EH (cell line): ENCODE measurements at places on chromosomes 4 and X.
A peak's percentile ranks its signal among the peaks of the same experiment; 100 is the strongest.

- DNase-seq: no peak
Measured at GRCh38 chr4:36884151-36884550, 360.4 kb upstream of the NWD2 start.

GRCh38 chr4:19194672-19195071, 1057.0 kb upstream of the SLIT2 start:
- DNase-seq: no peak

- peak; percentile 96 for DNase-seq
Measured at GRCh38 chr4:168856312-168856711, 153.7 kb downstream of the CBR4 start.

- DNase-seq: peak; percentile 32
Measured at GRCh38 chr4:10639664-10640063, 44.9 kb downstream of the CLNK start.

DNA sequence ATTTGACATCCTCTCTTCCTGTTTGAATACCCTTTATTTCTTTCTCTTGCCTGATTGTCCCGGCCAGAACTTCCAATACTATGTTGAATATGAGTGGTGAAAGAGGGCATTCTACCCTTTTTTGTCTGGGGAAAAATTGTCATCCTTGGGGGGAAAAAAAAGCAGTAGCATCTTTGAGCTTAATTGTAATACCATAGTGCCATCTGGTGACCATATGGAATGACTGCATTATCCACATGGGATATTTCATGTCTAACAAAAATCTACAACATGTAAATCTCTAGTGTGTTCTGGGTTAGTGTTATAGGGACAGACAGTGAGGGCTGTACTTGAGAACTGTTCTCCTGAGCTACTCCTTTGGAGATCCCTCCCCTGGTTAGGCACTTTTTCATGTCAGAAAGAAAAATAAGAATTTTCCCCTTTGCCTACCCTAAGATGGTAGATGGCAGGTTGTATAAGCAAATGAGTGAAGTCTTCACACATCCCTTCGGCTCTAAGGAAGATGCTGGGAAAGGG, 26.0 kb downstream of the CAPN6 start:
- DNase-seq: peak; percentile 3

- DNase-seq: no peak
Measured at GRCh38 chr4:61044837-61045236, 155.3 kb upstream of the ADGRL3 start.

DNA sequence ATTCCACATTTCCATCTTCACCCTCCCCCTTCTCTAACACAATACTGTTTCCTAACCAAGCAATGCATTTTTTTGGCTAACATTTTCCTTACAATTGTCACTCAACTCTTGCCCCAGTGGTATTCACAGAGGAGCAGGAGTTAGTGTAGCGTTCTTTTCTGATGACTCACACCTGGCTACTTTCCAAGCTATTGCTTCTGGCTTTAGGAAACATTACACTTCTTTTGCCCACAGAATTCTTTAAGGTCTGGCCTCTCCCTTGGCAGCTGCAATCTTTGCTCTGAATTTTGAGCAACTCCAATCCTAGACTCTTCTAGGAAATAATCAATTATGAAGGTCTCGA, 27.5 kb upstream of the PDGFC start:
- DNase-seq: peak; percentile 99

DNA sequence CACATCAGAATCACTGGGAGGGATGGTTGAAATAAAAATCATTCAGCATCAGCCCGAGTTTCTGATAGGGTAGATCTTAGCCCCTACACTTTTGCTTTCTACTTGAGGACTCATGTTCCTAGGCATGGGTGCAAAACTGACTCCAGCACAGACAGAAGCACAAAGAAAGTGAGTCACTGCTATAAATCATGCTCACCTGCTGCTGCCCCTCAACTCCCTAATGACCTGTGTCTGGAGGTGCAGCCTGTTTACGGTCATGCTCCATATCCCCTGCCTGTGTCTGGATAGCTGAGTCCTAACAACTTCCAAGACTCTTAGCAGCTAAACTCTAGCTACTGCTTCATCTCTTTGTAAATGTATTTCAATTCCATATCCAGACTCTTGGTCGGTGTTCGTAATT, 57.8 kb downstream of the ADGRA3 start:
- no peak for DNase-seq

GRCh38 chr4:16544869-16545268, 318.6 kb upstream of the TAPT1 start:
- no peak for DNase-seq

- DNase-seq: peak; percentile 90
Measured at GRCh38 chrX:31227250-31227649, 155.4 kb upstream of the FTHL17 start.

- DNase-seq: no peak
Measured at GRCh38 chr4:24604558-24605214, 20.3 kb upstream of the DHX15 start.

- no peak for DNase-seq
Measured at GRCh38 chr4:10879411-10880110, 195.0 kb upstream of the CLNK start.

- DNase-seq: peak; percentile 95
Measured at GRCh38 chr4:77695774-77696173, 90.2 kb downstream of the CXCL13 start.

DNA sequence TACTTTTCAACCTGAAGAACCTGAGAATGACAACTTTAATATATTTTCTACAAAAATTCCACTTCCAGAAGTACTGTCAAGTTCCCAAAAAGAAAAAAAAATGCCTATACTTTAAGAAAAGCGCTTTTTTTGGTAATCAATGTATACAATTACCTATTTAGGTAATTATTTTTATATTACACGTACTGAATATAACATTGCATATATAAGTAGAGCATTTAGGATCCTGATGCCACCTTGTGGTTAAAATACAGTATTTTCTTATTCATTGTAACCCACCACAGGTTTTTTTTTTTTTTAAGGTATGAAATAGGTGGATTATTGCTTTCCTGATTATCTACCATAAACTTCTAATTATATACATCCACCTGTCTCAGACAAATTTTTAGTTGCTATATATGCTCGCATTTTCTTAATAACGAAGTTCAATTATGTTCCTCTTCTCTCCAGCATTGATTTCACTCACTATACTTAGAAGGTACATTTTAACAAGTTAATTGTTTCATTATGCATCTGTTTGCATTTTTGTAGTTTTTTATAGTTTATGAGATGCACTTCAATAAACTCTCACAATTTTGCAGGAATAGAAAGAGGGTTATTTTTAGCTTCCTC, 5.2 kb downstream of the MAP9 start:
- DNase-seq: peak; percentile 39
